GM03348 (cell line): ENCODE measurements at places on chromosomes 16 and 17.

DNA sequence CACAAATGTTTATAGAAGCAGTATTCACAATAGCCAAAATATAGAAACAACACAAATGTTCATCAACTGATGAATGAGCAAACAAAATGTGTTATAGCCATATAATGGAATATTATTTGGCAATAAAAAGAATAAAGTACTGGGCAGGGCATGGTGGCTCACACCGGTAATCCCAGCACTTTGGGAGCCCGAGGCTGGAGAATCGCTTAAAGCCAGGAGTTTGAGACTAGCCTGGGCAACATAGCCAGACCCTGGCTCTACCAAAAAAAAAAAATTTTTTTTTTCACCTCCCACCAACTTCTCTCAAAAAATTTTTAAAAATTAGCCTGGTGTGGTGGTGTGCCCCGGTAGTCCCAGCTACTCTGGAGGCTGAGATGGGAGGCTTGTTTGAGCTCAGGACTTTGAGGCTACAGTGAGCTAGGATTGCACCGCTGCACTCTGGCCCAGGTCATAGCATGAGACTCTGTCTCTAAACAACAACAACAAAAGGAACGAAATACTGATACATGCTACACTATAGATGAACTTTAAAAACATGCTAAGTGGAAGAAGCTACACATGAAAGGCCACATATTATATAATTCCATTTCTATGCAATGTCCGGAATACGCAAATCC lies 10.7 kb upstream of the PECAM1 start:
- no peak for DNase-seq

DNA sequence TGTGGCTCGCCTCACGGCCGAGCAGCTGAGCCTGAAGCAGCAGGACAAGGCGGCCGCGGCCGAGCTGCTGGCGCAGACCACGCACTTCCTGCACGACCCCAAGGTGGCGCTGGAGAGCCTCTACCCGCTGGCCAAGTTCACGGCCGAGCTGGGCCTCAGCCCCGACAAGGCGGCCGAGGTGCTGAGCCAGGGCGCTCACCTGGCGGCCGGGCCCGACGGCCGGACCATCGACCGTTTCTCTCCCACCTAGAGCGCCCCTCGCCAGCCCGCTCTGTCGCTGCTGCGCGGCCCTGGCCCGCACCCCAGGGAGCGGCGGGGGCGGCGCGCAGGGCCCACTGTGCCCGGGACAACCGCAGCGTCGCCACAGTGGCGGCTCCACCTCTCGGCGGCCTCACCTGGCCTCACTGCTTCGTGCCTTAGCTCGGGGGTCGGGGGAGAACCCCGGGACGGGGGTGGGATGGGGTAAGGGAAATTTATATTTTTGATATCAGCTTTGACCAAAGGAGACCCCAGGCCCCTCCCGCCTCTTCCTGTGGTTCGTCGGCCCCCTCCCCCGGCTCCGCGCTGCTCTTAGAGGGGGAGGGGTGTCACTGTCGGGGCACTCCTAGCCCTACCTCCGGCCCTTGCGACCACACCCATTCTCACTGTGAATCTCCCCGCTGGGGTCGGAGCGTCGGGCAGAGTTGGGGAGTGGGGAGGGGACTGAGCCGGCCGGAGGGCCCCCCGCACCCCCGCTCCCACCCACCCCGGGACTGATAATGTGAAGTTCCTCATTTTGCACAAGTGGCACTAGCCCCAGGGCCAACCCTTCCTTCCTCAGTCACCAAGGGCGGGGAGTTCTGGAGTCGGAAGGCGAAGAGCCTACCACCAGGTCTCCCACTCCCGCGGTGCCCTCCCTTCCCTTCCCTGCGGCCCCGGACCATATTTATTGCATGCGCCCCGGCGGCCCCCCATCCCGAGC lies 4.0 kb downstream of the HIC1 start:
- DNase-seq = no peak

- no peak for DNase-seq
Measured at GRCh38 chr16:1743376-1744337, 27.7 kb downstream of the NME3 start.

GRCh38 chr16:6643080-6643686 lies 689.5 kb upstream of the RBFOX1 start:
- DNase-seq = peak; percentile 42

DNA sequence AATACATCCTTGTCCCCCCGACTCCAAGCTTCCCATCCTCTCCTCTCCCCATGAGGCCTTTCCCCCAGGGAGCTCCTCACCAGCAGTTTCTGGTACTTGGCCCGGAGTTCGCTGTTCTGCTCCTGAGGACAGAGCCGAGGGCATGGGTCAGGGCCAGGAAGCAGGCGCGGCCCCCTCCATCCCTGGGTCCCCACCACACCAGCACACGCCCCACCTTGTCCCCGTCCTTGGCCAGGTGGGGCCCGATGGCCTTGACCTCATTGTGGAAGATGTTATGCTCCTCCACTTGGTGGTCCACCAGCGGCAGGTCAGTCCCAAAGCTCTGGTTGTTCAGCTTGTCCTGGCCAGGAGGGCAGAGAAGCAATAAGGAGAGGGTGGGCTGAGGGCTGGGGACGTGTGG lies 36.2 kb downstream of the PPL start:
- no peak for DNase-seq
